AG09309 (cell line): ENCODE measurements at places on chromosomes 12 and 14.
A peak's percentile ranks its signal among the peaks of the same experiment; 100 is the strongest.

DNA sequence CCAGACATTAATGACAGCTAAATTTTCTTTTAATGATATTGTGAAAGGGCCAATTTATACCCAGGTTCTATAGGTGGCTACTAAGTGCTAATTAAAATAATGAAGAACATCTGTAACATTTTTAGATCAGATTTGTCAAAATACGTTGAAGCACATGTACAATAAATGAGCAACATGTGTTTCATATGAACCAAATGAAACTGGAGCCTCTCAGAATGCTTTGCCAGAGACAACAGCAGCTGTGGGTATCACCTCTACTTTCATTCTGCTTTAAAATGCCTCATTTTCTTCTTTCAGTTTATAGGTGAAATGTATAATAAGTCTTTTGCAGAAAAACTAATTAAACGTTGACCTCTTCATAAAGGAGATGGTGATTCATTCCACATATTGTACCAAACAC lies 26.1 kb upstream of the MYF6 start:
- no peak for DNase-seq

- no peak for DNase-seq
Measured at GRCh38 chr14:57389646-57390036, 745 bp upstream of the NAA30 start.

DNA sequence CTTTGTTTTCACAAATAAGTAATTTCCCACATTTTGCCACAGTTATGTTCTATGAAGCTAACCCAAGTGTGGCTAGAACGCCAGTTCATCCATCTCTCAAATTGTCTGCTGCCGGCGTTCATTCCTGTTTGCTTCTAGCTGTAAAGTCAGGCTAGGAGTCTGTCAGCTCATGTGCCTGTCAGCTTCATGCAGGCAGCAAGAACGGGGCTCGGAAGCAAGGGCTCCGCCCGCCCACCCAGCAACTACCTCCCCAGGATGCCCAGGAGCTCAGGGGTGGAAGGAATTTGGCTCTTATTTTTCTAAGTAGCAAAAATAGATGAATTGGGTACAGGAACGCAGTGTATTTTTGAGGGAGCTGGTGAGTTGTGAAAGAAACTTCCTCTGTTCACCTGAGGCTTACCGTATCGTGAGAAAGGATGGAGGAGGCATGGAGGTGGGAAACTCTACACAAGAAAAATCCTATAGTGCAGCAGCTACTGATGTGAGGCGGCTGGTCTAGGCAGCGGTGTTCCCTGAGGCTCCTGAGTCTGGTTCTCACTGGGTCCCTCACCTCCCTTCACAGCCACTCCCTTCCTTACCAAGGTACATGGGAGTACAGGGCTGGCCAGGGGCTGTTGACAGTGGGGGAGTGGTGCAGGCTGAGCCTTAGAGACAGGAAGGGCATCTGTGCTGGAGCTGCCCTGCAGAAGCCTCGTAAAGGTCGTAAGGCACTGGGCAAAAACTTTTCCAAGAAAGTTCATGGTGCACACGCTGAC lies 54.5 kb upstream of the AMN start:
- no peak for DNase-seq

DNA sequence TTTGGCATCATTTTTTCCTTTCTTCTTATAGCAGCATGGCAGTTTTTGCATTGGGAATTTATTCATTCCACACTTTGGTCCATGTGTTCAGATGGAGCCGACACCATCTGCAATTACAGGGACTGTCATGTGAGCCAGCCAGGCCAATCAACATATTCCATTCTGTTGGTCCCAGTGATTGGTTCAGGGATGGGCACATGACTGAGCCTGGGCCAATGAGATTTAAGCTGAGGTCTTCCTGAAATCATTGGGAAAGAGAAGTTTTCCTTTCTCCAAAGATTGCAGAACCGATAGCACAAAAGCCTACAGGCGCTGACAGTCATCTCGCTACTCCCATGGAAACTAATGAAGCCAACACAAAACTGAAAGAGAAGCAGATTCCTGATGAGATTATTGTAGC lies 841.5 kb upstream of the TMEM132C start:
- DNase-seq: no peak

DNA sequence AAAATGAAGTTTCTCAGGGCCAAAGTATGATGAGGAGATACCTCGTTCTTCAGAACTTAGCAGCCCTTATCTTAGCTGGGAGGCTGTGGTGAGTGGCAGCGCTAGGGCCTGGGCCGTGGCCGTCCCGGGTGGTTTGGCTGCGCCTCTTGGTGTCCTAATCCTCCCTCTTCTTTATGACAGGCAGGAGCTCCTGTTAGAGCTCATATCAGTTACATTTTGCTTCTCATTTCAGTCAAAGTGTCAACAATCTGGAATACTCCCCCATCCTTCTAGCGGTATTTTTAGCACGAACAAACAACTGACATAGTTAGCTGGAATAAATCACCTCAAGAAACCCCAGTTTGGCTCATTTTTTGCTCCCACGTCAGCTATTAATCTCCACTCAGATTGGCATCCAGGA lies 188.8 kb downstream of the TTC7B start:
- no peak for DNase-seq

- peak; percentile 69 for DNase-seq
Measured at GRCh38 chr14:70856851-70857495, 47.7 kb upstream of the MAP3K9 start.

DNA sequence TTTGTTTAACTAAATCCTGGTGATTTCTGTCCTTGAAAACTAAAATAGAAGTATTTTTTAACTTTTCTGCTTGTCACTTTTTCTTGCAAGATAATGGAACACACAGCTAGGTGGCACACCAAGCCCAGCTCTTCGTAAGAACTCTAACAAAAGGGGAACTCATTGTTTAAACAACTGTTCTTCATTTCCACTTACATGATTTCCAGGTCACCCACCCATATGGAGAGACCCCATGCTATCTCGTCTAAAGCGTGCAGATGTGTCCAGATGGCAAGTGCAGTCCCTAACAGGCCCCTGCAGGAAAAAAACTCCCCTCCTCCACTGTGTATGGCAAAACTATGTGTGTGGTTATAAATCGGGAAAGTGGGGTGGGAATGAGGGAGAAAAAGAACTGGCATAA lies 43.3 kb upstream of the NT5DC3 start:
- peak; percentile 45 for DNase-seq

- DNase-seq: no peak
Measured at GRCh38 chr14:25122211-25122610, 72.3 kb upstream of the STXBP6 start.

DNA sequence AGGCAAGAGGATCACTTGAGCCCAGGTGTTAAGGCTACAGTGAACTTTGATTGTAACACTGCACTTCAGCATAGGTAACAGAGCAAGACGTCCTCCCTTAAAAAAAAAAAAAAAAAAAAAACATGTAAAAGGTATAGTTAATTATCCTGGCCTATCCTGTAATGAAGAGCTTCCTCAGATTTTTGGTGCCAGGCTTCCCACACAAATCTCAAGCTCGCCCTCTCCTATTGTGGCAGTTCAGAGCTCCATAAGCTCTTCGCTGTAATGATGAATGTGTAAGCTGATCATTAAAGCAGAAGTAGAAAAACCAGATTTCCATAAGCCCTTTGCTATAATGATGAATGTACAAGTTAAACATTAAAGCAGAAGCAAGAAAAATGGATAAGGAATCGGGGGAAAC lies 2.0 kb upstream of the SLC39A2 start:
- no peak for DNase-seq

DNA sequence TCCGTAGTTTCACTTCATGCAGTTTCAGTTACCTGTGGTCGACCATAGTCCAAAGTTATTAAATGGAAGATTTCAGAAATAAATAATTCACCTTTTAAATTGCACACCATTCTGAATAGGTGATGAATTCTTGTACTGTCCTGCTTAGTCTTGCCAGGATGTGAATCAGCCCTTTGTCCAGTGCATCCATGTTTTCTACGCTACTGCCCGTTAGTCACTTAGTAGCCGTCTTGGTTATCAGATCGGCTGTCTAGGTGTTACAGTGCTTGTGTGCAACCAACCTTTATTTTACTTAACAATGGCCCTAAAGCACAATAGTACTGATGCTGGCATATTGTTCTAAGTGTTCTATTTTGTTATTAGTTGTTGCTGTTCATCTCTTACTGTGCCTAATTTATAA lies 146.7 kb downstream of the ACSS3 start:
- no peak for DNase-seq

DNA sequence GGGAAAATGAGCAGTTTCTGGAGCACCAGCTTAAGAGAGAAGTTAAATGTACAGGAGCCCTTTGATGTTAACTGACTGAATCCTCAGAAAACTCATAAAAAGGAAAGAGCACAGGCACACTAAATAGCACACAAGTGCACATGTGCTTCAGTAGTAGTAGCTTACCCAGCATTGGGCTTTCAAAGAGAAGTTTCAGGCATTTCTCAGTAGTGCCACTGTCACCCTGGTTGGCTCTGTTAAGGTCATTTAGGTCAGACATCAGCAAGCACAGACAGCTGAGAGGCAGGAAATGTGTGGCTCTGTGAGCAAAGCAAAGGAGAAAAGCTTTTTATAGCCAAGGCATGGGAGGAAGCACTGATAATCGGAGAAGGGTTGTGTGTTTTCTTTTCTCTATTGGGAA lies 96.3 kb upstream of the HIF1A start:
- DNase-seq: no peak
